ENCODE measurements at places on chromosomes 2 and 18.
A peak's percentile ranks its signal among the peaks of the same experiment; 100 is the strongest.

- DNase-seq: no peak
Observed at GRCh38 chr2:133475610-133476009, 92.7 kb downstream of the NCKAP5 start.

- DNase-seq: peak; percentile 15
Observed at GRCh38 chr2:229714080-229714735, at the start of gene DNER. TSS of gene DNER (minus strand) at chr2:229714555. CDS start at chr2:229714423, 132 bp downstream.

- no peak for DNase-seq
Observed at GRCh38 chr2:241465543-241465942, 42.8 kb downstream of the STK25 start.

GRCh38 chr18:46856973-46857372 lies 60.3 kb downstream of the PIAS2 start:
- DNase-seq: no peak

DNA sequence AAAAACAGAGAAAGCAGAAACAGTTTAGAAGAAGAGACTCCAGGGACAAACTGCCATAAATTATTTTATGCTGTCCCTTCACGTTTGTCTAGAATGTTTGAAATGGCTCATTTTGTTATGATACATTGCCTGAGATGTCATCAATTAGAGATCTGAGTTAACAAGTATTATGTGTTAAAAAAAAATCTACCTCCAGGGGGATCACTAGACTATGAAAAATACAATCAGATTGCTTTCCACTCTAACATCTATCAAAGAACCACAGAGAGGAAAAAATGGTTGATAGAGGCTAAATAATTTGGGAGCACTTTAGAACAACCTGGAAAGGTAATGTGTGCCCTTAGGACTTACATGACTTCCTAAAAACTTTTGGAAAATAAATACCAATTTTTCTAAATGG lies 103.8 kb upstream of the CCDC150 start:
- DNase-seq: no peak

DNA sequence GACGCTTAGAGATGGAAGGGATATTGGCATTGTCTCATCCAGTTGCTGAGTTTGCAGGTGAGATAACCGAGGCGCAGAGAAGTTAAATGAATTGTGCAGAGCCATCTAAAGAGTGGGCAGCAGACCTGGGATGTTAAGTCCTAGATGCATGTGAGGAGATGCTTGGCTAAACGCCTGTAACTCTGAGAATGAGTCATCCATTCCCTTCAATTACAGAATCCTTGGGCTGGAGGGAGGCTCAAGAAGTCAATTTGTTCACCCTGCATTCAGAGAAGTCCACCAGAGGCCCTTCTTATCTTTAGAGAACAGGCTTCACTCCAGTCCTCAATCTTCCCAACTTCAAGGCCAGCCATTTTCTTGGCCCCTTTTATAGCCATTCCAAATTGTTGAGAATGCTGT lies 1.6 kb downstream of the EHD3 start:
- DNase-seq: no peak

- no peak for DNase-seq
Observed at GRCh38 chr2:199118673-199119112, 339.0 kb downstream of the SATB2 start.

- DNase-seq: no peak
Observed at GRCh38 chr2:189258616-189259365, 79.2 kb upstream of the COL5A2 start.

DNA sequence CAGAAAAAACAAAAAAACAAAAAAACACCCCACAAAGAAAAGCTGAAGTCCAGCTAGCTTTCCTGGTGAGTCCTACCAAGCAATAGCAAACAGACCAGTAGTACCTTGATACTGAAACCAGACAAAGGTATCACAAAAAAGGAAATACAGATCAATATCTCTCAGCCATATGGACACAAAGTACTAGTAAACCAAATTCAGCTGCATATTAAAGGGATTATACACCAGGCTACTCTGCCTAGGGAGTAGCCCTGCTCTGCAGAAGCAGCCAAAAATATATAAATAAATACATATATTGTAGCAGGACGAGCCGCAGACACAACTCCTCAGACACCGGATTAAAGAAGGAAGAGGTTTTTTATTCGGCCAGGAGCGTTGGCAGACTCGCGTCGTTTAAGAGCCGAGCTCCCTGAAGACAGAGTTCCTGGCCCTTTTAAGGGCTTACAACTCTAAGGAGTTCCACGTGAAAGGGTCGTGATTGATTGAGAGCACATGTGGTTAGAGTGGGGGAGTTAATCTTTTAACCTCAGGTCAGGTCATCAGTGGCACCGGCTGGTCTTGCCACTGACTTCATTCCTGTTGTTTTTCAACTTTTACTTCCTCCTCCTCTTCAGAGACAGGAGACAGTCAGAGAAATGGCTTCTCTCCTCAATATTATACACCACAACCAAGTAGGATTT lies 38.4 kb upstream of the DTNB start:
- DNase-seq: no peak

GRCh38 chr2:10253596-10254372 lies 48.9 kb upstream of the HPCAL1 start:
- no peak for DNase-seq

GRCh38 chr2:21305581-21305980 lies 181.8 kb downstream of the TDRD15 start:
- DNase-seq: no peak

DNA sequence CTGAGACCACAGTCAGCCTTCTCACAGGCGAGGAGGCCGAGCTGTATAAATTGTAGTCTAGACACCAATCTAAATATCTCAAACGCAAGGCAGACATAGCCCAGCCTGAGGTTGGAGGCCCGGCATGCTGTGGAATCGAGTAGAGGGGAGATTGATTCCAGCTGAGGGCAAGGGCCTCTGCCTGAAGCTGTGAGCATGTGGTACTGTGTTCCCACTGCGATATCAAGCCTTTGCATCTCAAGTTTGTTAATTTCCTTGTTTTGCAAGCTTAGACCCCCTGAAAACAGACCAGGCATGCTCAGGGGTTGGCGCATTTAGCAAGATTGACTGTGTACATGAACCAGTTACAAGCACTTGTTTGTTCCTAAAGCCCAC lies 65.1 kb upstream of the FOSL2 start:
- DNase-seq: no peak

GRCh38 chr2:208064220-208064961 lies 39.1 kb upstream of the PLEKHM3 start:
- DNase-seq: no peak

DNA sequence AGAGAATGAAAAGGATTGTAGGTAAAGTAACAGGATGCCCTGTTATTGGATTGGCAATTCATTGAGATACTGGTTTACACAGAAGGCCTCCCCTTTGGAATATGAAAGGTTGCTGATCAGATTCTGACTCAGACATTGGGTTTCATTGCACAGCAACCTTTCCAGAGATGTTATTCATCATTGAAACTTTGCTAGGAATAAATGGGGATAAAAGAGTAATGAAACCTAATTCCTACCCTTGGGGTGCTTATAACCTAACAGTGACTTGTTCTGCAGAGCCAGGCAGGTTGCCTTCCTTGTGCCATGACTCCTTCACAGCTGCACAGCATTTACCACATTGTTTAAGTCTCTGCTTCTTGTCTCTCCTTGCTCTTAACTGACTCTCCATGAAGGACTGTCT lies 5.0 kb downstream of the NAB1 start:
- DNase-seq: no peak

GRCh38 chr2:128630974-128631697 lies 312.5 kb upstream of the HS6ST1 start:
- DNase-seq: no peak

DNA sequence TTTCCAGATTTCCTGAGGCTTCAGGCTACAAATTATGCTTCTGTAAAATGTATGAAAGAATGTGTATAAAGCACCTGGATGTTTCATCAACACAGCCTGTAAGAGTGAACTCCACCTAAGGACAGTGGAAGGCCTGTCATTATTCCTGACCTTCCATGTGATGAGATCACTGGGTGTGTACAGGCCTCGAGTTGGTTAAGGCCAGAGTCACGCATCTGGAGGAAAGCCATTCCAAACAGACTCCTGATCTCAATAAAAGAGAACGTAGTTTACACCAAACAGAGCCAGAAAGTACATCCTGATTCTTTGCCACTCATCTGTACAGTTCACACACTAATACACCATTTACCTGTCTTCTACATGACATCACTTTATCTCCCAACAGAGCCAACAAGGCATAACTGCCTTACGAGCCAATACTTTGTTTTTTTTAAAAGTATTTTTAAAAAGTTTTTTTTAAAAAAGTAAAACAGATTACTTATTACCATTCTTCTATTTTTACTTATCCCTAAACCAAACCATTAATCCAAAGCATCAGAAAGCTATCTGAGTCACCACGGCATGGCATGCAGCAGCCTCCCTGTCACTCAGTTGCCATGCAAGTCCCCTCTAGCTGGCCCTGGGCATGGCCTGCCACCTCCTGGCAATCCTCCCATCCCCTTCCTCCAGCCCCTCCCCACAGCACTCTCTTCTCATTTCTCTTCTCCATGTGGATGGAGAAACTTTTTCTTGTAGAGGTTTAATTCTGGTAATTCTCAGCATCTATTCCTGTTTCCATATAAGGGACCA lies 78.8 kb upstream of the TFCP2L1 start:
- no peak for DNase-seq

- DNase-seq: no peak
Observed at GRCh38 chr2:99971326-99971900, 171.0 kb downstream of the AFF3 start.

DNA sequence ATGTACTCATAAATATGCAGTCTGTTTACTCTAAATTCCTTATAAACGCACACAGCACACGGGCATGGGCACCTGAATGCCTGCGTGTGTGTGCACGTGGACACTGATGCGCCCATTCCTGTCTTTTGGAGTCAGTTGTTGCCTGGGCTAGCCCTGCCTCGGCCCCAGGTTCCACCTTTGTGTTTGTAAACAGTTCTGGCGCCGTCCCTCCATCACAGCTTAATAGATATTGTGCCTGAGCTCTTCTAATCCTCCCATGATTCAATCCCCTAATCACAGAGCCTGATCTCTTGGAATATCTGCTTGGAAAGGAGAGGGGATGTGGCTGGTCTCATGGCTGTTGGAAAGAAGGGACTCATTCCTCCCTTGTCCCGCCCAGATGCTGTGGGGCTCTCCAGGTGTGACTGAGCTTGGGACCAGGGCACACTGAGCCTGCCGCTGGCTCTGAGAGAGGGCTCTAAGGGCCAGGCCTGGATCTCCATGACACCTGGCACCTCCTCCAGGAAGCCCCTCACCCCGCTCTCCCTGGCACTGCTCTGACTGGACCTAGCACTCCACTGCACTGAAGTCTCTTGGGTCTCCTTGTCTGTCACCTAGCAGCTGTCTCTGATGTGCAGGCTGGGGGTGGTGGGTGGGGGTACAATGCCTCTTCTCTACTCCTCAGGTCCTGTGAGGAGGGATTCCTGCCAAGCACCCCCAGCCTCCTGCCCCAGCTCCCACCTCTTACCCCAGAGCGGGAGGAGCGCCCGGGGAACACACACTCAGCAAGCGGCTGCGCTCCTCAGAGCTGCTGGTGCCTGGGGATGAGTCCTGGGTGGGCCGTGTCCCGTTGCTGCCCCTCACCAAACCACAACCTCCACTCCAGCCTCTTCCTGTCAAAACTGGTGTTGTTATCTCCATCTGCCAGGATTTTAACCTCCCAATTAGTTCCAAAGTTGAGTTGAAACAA lies 181.3 kb downstream of the INHBB start:
- no peak for DNase-seq

DNA sequence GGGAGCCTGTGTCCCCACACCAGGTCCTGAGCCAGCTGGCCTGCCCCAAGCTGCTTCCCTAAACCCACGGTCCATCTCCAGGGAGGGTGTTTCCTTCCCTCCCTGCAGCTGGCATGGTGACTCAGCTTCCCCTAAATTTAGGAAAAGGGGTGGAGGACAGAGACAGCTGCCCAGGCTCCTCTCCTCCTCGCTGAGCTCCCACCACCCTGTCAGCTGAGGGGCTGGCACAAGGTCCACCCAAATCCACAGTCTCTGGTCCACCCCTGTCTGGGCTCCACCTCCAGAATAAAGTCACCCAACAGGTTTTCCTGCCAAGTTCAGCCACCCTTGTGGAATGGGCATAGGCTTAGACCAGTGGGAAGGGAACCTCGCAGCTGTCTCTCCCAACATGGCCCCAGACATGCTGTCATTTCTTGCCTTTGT lies 156.5 kb downstream of the TNS1 start:
- no peak for DNase-seq

DNA sequence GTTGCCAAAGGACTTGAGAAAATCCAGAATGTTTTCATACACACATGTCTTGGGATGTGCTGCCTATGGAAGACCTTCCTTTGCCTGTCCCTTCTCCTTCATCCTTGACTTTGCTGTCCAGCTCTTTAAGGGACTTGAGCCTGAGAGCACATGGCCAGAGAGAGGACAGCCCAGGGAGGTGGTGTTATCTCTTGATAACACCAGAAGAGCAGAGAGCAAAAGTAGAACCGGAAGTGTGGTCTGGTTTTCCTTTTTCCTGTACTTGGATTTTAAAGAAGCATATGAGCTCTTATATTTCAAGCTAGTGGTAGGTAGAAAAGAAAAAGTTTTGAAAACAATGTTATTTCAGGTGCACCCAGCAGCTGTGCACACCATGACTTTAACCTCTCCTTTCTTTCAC lies 94.1 kb upstream of the ZNF532 start:
- no peak for DNase-seq
